ENCODE measurements at places on chromosomes 3 and 15.

DNA sequence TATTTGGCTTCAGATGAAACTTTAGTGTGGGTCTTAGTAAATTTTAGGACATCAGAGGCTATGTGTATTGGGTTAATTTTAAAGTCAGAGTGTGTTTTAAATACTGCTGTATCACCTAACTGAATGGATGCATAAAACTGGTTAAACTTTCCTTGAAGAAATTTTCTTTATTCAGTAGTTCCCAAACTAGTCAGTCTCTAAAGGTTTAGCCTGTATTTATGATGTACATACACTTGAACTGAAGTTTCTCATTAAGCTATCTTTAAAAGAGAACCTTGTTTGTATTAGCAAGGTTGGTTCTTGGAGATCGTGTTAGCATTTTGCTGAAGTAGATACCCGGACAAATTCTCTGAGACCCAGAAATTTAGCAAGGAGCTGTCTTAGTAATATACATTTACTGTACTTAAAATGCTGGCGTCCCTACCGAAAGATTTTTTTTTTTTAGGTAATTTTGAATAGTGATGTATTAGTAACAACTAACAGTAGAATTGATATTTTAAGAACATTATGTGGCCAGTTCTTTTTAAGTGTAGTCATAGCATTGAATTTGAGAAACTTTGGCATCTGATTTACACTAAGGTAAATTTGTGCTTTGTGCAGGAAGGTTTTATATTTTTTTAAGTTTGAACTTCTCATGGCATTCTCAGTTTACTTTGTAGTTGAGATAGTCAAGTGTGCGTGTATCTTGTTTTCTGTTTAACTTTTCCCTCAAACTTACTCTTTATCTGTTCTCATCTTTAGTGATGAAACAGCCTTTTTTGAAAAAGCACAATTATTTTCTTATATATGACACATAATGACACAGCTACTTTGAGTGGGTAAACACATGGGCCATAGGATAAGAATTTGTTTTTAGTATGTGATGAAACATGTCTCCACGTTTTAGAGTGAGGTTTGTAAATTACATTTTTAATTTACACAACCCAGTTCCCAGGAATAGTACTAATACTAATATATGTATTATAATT is 2.9 kb downstream of the DIPK2A start:
- DNase-seq = no peak

DNA sequence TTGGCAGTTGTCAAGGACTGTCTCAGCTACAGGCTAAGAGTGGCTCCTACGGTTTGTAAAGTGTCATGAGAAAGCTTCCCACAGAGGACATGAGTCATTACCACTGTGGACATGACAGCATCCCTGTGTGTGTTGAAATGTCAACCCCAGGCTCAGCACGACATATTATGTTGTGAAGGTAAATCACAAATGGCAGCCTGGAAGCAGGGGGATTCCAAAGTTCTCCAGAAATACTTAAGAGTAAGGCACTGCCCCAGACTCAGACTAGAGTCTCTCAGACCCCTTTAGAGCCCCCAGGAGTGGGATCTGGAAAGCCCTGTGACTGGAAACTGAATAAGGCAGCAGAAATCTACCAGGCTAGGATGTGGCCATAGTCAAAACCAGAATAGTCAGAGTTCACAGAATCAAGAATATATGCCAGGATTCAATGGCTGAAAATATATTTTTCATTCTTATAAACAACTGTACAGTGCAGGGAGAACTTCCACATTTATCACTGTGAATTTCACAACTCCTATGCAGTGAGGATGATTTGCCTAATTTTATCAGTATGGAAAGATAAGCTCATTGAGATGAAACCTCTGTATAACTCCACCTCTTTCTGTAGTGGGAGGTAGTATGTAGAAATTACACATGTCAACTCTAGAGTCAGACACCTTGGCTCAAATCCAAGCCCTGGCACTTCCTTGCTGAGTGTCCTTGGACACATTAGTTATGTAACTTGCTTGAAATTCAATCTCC is 237.1 kb upstream of the CFAP20DC start:
- no peak for DNase-seq

DNA sequence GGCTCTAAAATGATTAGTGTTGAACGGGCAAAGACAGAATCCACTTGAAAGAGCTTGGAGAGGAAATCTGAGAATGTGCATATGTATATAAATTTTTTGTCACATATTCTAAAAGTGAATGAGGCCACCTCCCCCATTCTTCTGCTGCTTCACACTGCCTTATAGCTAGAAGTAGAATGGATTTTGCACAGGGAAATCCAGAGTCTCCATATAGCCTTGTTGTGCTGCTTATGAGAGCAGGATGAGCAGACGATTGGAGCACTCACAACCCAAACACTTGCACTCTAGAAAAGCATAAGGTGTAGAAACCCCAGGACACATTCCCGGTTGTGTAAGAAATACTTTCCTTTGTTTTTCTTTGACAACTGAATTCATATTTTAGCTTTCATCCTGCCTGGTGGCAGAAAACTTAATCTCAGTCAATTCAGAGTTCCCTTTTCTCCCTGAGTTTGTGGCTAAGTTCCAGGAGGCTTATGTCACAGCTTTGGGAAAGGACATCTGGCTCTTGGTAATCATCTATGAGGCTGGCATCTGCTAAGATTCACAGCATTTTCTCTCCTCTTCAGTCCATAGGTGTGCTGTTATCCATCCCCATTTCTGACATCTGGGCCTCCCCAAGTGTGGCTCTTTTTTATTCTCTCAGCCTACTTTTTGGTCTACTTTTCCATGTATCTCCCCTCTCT is 188.4 kb upstream of the PFN2 start:
- peak; percentile 6 for DNase-seq

- DNase-seq = no peak
Measured at GRCh38 chr3:21835264-21835663, 84.3 kb upstream of the ZNF385D start.

- no peak for DNase-seq
Measured at GRCh38 chr3:191139736-191140135, 59.3 kb upstream of the OSTN start.

- DNase-seq = no peak
Measured at GRCh38 chr3:57298041-57298440, 5.6 kb upstream of the ASB14 start.

DNA sequence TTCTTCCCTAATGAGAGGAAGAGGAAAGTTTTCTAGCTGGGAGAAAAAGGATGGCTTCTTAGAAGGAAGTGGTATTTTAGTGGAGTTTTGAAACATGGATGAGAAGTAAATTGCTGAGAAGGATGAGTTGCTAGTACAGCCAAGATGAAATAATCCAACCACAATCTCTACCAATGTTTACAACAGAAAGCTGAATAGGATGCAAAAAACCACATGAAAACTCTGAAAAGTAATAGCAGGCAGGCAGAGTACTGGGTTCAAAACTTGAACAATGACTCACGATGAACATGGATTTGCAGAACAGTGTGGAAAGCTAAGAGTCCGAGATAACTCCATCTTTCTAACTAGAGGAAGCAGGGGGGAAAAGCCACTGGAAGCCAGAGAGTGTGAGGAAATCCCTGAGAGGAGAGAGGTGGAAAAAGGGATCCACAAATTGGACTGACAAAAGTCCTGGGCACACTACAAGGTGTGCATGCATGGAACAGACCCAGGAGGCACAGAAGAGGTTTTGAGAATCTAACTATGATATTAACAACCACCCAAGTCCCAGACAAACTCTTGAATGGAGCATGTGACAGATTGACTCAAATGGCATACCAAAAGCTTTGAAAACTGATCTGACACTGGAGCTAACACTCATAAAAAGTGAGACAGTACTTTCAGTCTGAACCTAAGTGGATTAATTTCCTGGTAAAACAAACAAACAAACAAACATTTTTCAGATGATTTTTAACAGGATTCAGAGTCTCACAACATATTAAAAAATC is 76.7 kb downstream of the ST6GAL1 start:
- no peak for DNase-seq

Data from NCI-H1092 (cell line).